ENCODE measurements at places on chromosomes 6 and 20. TPM values are rescaled to one million over a fixed set of nuclear protein-coding genes. Genes with fewer than 3 reads are reported as not detected.

- DNase-seq: no peak
Measured at GRCh38 chr6:151679081-151679480, 128.4 kb upstream of the ESR1 start.

PGC gene
- total RNA-seq: not detected

KIAA0408 gene
- total RNA-seq: not detected

GRCh38 chr6:27617700-27618689 is 145.1 kb upstream of the ZNF184 start:
- no peak for DNase-seq

GRCh38 chr6:169185692-169186485 is 67.8 kb downstream of the THBS2 start:
- no peak for DNase-seq

TCP11 gene
- 0.19 TPM for total RNA-seq

DNA sequence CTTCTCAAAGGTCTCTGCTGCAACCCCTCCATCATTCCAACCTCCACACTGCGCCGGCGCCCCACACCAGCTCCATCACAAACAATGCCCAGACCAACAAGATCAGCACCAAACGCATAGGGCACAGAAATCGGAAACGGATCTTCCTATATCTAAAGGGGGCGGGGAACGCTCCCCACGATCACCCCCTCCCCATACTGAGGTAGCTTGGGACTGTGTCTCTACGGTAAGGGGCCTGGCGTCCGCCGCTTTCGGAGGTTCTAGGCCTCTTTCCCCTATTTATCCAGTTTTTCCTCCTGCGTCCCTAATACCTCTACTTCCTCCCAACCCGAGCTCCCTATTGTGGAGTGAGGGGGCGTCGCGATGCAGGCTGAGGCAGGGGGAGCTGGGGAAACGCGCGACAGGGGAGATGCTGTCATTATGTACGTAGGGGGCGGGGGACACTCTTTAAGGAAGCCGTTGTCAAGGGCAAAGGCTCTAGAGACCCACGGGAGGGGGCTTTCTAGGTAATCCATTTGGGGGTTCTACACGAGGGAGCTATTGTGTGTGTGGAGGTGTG is 909 bp downstream of the DNAAF9 start:
- DNase-seq: no peak

DNA sequence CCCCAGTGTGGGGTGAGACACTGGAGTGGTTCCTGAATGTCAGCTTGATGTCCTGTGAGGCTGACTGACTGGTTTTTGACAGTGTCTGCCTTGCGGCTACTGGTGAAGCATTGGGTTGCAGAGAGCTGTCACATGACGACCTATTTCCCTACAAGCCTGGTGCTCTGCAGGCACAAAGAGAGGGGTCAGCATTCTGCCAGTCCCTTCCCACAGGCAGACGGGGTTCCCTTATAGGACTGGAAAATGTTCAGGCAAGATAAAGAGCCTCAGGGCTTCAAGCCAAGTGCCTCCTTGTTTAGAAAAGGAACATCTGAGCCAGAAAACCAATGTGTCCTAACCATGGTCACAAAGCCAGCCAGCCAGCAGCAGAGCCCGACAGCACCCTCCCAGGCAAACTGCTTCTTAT is 11.0 kb downstream of the LY86 start:
- no peak for DNase-seq
